Stimulated activated CD4-positive, alpha-beta T cell treated with anti-CD3 and anti-CD28 coated beads, Interleukin-1b, Interleukin-23, amount 100 ng/mL, for 24 hours (primary cell): ENCODE measurements at places on chromosomes 3 and 15.

GRCh38 chr15:65101411-65101890 is 13.5 kb downstream of the UBAP1L start:
- DNase-seq = peak; percentile 18

DNA sequence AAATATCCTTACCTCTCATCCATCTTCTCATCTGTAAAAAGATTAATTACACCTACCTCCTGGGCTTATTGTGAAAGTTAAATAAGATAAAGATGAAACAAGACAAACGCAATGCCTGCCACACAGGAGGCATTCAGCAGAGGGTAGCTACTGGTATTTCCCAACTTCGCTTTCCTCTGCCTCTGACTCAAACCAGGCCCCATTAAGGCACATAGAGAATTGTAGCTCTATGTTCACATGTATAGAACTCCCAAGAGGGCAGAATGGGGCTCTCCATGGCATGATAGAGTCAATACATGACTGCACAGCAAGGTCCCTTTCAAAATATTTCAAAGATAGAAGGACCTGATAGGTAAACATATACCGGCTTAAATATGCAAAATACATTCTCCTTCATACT is 1.4 kb downstream of the LYSMD2 start:
- no peak for DNase-seq

DNA sequence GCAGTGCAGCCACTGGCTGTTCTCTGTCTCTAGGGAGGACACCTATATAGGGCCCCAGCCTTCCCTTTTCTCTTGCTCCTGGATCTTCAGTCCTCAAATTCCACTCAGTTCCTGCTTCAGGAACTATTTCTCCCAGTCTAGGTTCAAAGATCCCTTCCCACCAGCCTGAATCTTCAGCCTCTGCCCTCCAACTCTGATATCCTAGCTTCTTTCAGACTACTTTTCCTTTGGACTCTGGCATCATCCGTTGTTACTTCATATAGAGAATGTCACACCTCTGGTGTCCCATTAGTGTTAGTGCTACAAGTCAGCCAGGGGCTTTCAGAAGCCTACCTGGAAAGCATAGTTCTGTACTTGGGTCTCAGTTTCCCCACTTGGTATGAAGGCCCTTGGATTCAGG is 10.0 kb upstream of the HPS3 start:
- DNase-seq = no peak

DNA sequence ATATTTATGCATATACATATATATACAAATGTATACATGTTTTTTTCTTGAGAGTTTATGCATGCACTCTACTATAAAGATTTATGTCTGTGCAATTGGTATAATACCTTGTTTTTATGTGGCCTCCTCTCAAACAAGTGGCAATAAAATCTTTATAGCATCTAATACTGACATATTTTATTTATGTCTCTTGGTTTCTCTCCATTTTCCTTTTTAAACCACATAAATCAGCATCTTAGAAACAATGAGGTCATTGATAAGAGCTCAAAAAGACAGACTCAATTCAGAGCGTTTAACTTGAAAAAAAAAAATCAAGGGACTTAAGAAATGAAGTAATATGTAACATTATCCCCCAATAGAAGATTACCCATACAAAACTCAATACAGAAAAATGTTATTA is 1442.2 kb upstream of the ALCAM start:
- no peak for DNase-seq

DNA sequence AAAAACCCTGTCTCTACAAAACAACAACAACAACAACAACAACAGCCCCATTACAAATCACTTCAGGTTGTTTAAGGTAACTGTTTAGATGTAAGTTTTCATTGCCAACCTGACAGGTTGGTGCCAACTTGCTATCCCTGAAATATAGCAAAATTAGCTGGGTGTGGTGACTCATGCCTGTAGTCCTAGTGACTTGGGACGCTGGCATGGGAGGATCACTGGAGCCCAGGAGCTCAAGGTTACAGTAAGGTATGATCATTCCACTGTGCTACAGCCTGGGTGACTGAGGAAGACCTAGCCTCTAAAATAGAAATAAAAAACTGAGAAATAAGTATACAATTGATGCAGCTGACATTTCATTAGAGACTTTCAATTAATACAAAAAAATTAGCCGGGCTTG is 36.0 kb upstream of the CDAN1 start:
- DNase-seq = no peak

- no peak for DNase-seq
These were observed 55.4 kb downstream of the LIPC start for GRCh38 chr15:58487041-58487723.

- no peak for DNase-seq
These were observed 26.3 kb upstream of the BNC1 start for GRCh38 chr15:83310521-83311456.

GRCh38 chr3:8822141-8822540 is 52.7 kb upstream of the OXTR start:
- DNase-seq = no peak

DNA sequence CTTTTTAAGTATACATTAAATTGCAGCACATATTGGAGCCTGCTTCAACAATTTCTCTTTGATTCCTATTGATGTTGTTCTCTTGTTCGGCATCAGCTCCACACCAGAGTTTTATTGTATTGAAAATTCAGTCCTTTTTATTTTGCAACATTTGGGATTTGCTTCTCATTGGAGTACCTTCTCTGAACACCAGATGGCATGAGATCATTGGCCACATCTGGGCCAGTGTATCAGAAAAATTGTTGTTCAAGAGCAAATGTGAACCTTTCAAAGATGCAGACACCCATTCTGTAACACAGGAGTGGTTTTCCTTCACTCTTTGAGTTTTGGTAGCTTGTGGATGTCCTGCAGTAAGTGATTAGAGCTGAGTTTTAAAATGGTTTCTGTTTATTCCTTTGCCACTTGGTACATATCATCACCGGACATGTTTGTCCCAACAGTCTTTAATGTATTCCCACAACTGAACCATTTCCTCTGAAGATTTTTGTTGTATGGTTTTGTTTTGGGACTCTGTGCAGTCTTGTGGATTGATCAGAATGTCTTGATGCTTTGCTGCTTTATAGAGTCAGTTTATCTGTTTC is 96.1 kb downstream of the MCTP2 start:
- no peak for DNase-seq

DNA sequence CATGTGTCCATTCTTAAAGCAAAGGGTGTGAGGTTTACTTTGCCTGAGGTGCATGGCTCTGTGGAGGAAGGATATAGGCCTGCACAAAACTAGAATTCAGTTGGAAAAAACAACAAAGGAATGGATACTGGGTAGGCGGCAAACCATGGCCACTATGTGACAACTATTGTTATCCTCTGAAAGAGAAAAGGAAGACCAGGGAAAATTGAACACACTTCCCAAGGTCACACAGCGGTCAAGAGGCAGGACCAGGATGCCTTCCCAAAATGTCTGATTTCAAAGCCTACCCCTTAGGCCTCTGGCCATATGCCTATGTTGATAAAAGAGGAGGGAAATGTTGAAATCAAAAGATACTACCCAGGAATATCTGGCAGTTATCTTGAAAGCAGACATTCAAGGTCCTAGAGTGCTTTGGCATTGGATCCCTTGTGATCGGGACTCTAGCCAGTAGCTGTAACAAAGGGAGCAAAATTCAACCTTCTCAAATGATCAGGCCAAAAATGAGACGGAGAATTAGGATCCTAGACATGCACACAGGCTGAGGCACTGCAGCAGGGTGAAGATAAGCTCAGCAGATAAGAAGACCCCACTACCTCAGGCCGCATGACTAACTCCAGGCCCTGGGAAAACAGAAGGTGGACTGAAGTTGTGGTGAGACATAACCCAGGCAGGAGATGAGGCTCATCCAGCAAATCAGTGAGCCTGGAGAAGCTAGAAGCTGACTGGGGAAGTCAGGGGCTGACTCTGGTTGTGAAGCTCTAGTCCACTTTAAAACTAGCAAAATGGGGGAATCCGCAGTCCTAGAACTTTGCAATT is 292.2 kb downstream of the NEK10 start:
- no peak for DNase-seq

- no peak for DNase-seq
These were observed 30.8 kb downstream of the DNAH1 start for GRCh38 chr3:52346623-52347530.

GRCh38 chr3:69149586-69149985 is 27.2 kb upstream of the LMOD3 start:
- DNase-seq = no peak

- no peak for DNase-seq
These were observed 41.7 kb downstream of the PAQR5 start for GRCh38 chr15:69340243-69340900.

GRCh38 chr3:145094355-145094941 is 1066.5 kb downstream of the PLOD2 start:
- DNase-seq = no peak

GRCh38 chr3:143002727-143003126 is 1.4 kb downstream of the U2SURP start:
- no peak for DNase-seq

DNA sequence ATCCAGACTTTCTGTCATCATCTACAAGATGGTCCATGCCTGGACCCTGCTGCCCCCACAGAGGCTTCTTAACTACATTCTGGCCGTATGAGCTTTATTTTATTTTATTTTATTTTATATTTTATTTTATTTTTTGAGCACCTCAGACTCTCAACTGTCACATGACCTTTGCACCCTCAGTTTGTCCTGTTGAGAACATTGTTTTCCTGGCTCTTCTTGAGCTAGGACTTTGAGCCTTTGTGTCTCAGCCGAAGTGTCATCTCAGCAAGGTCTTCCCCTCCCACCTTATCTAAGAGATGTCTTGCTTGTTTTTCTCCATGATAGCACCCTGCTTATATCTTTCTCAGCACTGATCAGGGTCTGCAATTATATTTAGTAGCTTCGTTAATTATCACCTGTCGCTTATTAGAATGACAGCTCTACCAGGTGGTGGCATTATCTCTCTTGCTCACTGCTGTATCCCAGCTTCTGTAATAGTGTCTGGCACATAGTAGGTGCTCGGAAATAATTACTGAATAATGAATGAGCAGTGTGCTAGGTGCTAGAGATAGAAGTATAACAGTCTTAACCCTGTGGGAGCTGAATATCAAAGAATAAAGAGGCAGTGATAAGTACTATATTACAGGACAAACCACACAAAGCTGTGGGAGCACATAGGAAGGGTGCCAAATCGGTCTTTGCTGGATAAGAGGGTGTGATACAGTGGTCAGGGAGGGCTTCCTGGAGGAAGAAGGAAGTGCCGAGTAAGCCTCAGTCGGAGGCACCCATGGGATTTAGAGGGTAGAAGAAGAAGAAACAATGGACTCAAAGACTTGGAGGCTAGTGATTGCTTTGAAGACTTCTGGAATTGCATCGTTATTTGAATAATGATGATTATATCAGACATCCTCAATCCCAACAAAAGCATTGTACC is 136.2 kb downstream of the ITPR1 start:
- DNase-seq = no peak

GRCh38 chr3:100041328-100041749 is 73.0 kb downstream of the FILIP1L start:
- no peak for DNase-seq

DNA sequence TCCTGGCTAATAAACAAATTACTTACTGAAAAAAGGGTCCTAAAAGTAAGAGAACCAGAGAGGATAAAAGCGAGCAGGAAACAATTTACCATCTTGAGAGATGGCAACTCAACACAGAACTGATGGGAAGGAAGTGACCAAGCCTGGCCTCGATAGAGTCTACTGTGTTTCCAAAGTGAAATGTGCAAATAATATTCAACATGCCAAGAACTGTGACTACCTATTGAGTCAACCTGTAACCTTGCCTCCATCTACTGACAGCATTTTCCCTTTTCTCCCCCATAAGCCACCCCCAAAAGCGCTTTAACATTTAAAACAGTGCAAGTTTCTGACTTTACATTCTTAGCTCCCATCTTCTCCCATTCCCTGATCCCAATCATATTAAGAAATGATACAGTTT is 75.4 kb upstream of the PSMD6 start:
- DNase-seq = no peak

GRCh38 chr15:93861956-93862741 is 369.2 kb upstream of the MCTP2 start:
- no peak for DNase-seq

GRCh38 chr3:43017004-43017403 is 37.9 kb downstream of the GASK1A start:
- DNase-seq = no peak

GRCh38 chr15:85361323-85361722 is 19.1 kb upstream of the AKAP13 start:
- no peak for DNase-seq

- no peak for DNase-seq
These were observed 200.5 kb upstream of the TPM1 start for GRCh38 chr15:62841891-62842559.

- DNase-seq = peak; percentile 30
These were observed 66.1 kb downstream of the SLC30A4 start for GRCh38 chr15:45456212-45457106.

- DNase-seq = no peak
These were observed 168.2 kb upstream of the GPR149 start for GRCh38 chr3:154598166-154598565.

DNA sequence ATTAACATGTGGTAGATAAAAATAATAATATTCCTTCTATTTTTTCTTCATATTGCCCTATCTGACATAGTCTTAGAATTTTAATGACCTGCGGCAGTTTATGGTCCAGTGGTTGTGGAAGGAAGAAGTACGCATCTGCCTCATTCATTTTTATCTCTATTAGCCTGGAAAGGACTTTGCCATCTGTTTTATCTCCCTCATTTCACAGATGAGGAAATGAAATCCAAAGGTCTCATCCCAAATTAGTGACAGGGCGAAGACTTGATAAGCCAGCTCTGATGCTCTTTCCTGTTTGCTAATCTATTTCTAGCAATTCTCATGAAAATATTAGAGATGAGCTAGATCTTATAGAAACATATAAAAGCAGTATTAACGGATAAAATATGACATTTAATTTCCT is 113.3 kb downstream of the KLHL25 start:
- no peak for DNase-seq

- DNase-seq = no peak
These were observed 196.1 kb downstream of the GOLGA6L6 start for GRCh38 chr15:20345401-20345958.

GRCh38 chr15:40471105-40471807 is 472 bp downstream of the CHST14 start:
- DNase-seq = no peak

GRCh38 chr3:128770387-128770786 is 44.4 kb downstream of the RAB7A start:
- no peak for DNase-seq

- DNase-seq = no peak
These were observed 34.6 kb downstream of the IGSF10 start for GRCh38 chr3:151426341-151426657.

DNA sequence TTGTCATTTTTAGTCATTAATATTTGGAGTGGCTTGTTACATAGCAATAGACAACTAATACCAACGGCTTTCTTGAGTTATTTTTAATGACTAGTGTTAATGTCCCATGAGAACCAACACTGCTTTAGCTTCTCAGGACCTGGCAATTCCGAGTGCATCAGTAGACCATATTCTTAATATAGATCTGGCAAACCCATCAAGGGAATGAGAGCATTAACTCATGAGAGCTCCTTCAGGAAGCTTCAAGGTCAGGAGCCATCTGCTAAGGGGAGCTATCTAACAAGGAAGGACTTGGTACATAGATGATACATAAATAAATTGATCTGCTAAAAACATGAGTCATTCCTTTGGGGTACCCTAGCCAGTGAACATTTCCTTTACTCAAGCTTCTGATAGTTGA is 122.6 kb upstream of the EPHA3 start:
- no peak for DNase-seq

GRCh38 chr3:43086460-43087165 is 19.3 kb downstream of the POMGNT2 start:
- no peak for DNase-seq
